ENCODE measurements at places on chromosomes 2 and 18.

GRCh38 chr2:191888400-191889166 lies 41.7 kb upstream of the CAVIN2 start:
- DNase-seq, result no peak
- H3K36me3 ChIP-seq, result no peaks in the 10 kb centered on the region
- no peak overlapping the region for H3K27ac ChIP-seq
- no peak overlapping the region for H3K4me3 ChIP-seq
- H3K27me3 ChIP-seq, result no peaks in the 10 kb centered on the region

- no peaks in the 10 kb centered on the region for H3K36me3 ChIP-seq
- no peaks in the 10 kb centered on the region for H3K4me1 ChIP-seq
- H3K27ac ChIP-seq, result no peak overlapping the region
- H3K4me3 ChIP-seq, result no peak overlapping the region
- H3K27me3 ChIP-seq, result no peaks in the 10 kb centered on the region
Measured at GRCh38 chr2:80149991-80150390, 154.6 kb downstream of the LRRTM1 start.

DNA sequence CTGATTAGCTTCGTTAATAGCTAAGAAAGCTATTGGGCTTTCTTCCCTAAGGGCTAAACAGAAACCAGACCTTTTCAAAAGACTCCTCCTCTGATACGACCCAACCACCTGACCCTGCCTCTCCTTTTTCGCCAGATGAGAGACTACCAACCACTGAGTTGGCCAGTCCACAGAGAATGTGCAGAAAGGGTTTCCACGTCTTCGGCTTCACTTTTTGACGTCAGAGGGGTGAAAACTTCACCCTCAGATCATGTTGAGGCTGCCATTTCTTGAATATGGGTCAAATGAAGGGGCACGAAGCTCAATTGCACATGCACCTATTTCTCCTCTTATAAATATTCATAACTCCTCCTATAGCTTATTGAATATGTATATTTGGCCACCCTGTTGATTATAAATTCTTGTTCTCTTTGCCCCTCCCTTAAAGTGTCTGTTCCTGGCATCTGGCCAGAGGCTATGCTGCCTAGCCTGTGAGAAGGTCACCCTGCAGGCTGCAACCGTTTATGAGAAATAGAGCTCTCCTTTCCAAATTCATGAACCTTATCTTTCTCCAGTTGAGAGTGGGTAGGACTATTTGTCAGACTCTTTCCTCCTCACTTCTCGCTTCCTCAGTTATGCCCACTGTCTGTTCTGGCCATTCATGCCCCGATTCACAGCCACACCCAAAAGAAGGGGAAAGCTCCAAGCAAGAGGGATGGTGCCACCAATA lies 301.6 kb downstream of the STK39 start:
- no peaks in the 10 kb centered on the region for H3K27me3 ChIP-seq
- no peak overlapping the region for H3K4me3 ChIP-seq
- no peak for DNase-seq
- no peak overlapping the region for H3K27ac ChIP-seq
- no peaks in the 10 kb centered on the region for H3K4me1 ChIP-seq
- H3K36me3 ChIP-seq, result no peaks in the 10 kb centered on the region

GRCh38 chr18:80075940-80076339 lies 33.1 kb upstream of the ADNP2 start:
- no peak overlapping the region for H3K4me3 ChIP-seq
- H3K4me1 ChIP-seq, result no peaks in the 10 kb centered on the region
- no peak overlapping the region for H3K27ac ChIP-seq
- no peak for DNase-seq
- H3K27me3 ChIP-seq, result no peaks in the 10 kb centered on the region

- no peak overlapping the region for H3K4me3 ChIP-seq
- no peaks in the 10 kb centered on the region for H3K36me3 ChIP-seq
- H3K4me1 ChIP-seq, result peaks cover 3% of the 10 kb centered on the region
- no peak overlapping the region for H3K27ac ChIP-seq
- DNase-seq, result no peak
Measured at GRCh38 chr2:226187156-226187555, 612.5 kb downstream of the IRS1 start.

GRCh38 chr2:75792146-75792545 lies 81.4 kb upstream of the GCFC2 start:
- no peak overlapping the region for H3K4me3 ChIP-seq
- no peaks in the 10 kb centered on the region for H3K36me3 ChIP-seq
- H3K27ac ChIP-seq, result no peak overlapping the region
- no peak for DNase-seq
- no peaks in the 10 kb centered on the region for H3K4me1 ChIP-seq
- H3K27me3 ChIP-seq, result no peaks in the 10 kb centered on the region

- no peaks in the 10 kb centered on the region for H3K36me3 ChIP-seq
- no peaks in the 10 kb centered on the region for H3K4me1 ChIP-seq
- DNase-seq, result no peak
- no peaks in the 10 kb centered on the region for H3K27me3 ChIP-seq
- no peak overlapping the region for H3K27ac ChIP-seq
Measured at GRCh38 chr2:162838136-162838497, 450 bp downstream of the KCNH7 start.

DNA sequence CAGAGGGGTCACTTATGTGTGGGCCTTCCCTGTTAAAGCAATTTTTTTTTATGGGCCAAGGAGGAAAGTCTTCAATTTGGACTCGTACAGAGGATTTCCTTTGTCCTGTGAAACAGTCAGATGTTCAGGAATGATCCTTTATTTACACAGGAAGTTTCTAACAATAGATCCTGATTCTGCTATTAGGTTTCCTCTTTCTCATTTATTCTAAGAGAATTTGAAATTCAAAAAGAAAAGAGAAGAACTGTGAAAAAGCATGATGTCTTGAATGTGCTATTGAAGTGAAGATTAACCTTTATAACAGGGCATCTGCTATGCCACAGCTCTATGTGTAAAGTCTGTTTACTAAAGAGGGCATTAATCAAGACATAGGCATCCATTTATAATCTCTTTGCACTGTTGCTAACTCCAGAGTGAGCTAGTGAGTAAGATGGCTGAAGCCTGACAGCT lies 105.3 kb upstream of the FAM98A start:
- H3K4me1 ChIP-seq, result no peaks in the 10 kb centered on the region
- H3K36me3 ChIP-seq, result no peaks in the 10 kb centered on the region
- no peak for DNase-seq

DNA sequence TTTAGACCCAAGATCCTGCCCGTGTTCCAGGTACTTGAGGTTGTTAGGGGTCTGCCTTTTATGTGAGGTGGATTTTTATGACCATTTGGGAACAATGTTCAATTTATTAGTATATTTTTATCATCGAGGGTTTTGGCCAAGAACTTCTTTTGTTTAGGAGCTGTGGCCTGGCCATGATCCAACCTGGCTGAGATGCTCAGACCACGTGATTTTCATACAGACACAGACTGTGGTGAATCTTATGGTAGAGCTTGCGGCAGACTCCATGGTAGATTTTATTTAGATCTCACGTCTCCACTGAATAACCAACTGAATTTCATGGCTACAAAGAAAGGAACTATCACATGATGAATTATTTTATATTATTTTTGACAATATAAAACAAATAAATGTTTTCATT lies 405.5 kb upstream of the VWC2L start:
- no peak for DNase-seq
- no peak overlapping the region for H3K27ac ChIP-seq
- no peaks in the 10 kb centered on the region for H3K36me3 ChIP-seq
- no peak overlapping the region for H3K4me3 ChIP-seq
- no peaks in the 10 kb centered on the region for H3K4me1 ChIP-seq

All from aorta (tissue), 5 donors.